ENCODE measurements at places on chromosomes 3 and 15.

- no peak for DNase-seq
Measured at GRCh38 chr3:110940055-110940454, 131.6 kb upstream of the NECTIN3 start.

- no peak for DNase-seq
Measured at GRCh38 chr3:170836491-170836890, 33.5 kb downstream of the RPL22L1 start.

DNA sequence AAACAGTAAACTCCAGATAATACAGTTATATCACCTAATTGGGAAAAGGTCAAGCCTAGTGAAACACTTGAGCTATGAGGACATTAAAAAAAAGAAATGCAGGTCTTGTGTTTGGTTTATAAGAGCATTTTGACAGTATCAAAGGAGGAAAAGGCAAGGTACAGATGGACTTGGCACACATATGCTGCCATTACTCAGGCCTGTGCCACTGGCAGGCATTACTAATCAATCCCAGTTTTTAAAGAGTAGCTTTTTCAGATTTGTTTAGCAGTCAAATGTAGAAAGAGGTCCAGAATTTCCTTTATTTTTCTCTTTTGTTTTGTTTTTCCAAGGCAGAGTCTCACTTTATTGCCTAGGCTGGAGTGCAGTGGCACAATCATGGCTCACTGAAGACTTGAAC, 38.9 kb downstream of the MDFIC2 start:
- no peak for DNase-seq

- DNase-seq, result no peak
Measured at GRCh38 chr3:141288336-141288990, 56.8 kb downstream of the PXYLP1 start.

GRCh38 chr3:195258449-195259153, 12.4 kb downstream of the XXYLT1 start:
- no peak for DNase-seq

DNA sequence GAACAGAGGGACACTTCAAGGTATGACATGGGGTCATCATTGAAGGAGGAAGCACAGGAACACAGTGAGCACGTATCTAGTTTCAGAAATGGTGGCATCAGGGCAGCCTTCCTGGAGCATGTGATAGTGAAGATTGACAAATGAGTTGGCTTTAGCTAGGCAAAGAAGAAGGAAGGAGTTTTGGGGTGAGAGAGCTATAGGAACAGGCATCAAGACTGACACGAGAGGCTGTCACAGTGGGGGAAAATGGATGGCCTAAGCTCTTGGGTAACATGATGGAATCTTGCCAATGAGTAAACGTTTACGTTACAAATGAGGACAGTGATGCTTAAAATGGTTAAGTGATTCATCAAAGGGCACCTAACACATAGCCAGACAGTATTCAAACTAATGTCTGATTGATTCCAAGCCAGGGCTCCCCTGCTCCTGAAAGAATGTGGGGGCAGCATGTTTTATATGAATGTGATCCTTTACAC, 23.1 kb upstream of the GPR171 start:
- DNase-seq, result no peak

- no peak for DNase-seq
Measured at GRCh38 chr15:97470417-97470816, 490.1 kb upstream of the ARRDC4 start.

DNA sequence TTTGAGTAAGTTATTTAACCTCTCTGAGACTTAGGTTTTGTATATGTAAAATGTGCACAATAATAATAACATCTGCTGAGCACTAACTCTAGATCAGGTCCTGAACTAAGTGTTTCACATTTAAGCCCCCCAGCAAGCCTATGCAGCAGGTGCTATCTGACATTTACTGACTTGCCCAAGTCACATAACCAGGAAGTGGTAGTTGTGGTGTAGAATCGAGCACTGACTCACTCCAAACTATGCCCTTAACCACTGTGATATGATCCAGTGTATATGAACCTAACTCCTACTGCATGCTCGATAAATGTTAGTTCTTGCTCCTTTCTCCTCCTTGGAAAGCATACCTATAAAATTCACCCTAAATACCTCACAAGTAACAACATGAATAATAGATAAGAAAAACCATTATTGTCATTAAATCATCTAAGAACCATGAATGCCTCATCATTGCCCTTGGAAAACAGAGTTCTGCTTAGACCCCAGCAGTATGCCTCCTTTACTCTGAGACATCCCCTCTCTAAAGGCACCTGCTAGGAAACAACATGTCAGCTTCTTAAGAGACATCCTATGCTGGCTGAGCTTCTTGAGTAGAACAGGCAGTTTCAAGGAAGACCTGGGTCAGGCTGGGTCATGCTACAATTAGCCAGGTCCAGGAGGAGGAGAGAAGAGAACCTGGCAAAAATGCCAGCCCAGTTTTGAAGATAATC, 3.0 kb upstream of the SHC4 start:
- no peak for DNase-seq

DNA sequence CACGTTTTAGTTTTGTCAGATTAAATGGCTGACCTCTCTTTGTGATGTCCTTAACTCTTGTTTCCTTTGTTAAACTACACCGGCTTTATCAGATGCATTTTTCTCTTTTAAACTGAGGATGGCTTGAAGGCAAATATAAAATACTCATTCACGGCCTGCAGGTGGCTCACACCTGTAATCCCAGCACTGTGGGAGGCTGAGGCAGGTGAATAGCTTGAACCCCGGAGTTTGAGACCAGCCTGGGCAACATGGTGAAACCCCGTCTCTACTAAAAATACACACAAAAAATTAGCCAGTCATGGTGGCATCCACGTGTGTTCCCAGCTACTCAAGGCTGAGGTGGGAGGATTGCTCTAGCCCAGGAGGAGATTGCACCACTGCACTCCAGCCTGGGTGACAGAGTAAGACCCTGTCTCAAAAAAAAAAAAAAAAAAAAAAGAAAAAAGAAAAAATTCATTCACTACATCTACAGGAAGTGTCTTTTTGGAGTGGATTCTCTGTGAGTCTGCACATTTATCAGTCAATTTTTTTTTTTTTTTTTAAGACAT, 34.7 kb upstream of the SACM1L start:
- no peak for DNase-seq

- DNase-seq, result no peak
Measured at GRCh38 chr15:76391847-76392246, 55.3 kb downstream of the ISL2 start.

- DNase-seq, result no peak
Measured at GRCh38 chr3:123521179-123521969, 63.5 kb downstream of the HACD2 start.

DNA sequence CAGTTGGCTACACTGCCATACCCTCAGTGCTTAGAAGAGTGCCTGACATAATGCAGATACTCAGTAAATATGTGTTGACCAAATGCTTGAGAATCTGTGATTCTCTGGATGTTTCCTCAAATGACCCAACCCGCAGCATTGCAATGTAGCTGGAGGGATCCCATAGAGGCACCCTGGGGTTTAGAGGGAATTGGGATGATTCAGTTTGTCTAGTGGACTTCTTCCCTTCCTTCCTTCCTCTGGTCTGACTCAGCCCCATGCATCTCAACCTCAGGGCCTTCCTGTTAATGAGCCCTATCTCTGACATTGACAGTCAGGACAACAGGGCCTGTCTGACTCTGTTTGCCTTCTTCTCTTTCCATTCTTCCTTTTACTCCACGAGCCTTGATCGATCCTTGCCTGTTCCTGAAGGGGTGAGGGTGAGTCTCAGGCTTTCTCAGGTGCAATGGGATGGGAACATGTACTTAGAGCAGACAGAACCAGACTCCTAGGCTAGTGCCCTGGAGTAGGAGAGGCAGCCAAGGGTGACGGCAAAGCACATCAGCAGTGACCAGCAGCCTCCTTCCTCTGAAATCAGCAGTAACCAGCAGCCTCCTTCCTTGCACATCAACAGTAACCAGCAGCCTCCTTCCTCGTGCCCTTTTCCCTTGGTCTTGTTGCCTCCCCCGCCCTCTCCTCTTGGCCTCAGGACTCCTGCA, 78.2 kb downstream of the DGKG start:
- no peak for DNase-seq

- no peak for DNase-seq
Measured at GRCh38 chr3:65617787-65618186, 420.9 kb downstream of the MAGI1 start.

- no peak for DNase-seq
Measured at GRCh38 chr15:58019503-58020376, 45.8 kb downstream of the ALDH1A2 start.

- no peak for DNase-seq
Measured at GRCh38 chr15:67187351-67187854, 67.1 kb downstream of the AAGAB start.

DNA sequence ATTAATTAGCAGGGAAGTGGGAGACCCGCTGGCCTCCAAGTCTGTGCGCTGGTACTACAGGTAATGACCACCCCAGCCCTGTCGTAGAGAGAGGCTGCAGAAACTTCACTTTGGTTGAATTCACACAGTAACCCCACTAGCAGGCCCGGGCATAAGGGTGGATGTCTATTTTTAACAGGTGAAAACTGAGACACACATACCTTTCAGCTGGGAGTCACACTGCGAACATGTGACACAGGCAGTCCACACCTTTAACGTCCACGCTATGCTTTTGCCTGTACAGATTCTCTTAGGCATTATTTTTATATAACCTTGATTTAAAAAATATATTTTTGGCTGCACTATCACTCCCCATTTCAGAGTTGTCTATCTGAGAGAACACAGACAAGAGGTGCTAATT, 3.9 kb downstream of the LRRK1 start:
- no peak for DNase-seq

DNA sequence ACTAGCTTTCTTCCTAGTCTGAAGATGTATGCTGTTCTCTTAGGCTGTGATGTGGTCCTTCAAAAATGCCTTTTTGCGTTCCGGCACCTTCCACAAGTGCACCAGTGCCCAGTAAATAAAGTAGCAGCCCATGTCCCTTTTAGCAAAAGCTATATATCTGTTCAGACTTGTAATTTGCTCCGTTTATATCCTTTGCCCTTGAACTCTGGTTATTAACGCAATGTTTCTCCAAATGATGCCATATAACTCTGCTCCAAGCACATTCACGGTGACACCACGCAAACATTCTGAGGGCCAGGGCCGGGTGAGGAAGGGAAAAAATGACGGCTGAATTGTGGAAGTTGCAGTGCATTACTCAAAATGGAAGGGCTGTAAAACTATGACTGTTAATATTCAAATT, 1001.1 kb upstream of the NR2F2 start:
- DNase-seq, result no peak

All from T-cell (primary cell).